A549 treated with AZD2906 at 1 μM for 4 hours (cell line): ENCODE measurements at places on chromosomes 7 and 10. TPM values are rescaled to one million over a fixed set of nuclear protein-coding genes. Genes with fewer than 3 reads are reported as not detected.

Gene RHOBTB1
- total RNA-seq: 14.9 to 19.1 TPM (median 16.4 TPM) in 5 replicates

Gene KCP
- total RNA-seq: 0.11 to 0.21 TPM (median 0.20 TPM) in 5 replicates

Gene GTF2IRD1
- total RNA-seq: 17.7 to 25.8 TPM (median 23.6 TPM) in 5 replicates

Gene HPSE2
- not detected in 5 replicates for total RNA-seq

Gene TM9SF3
- total RNA-seq: 65.2 to 87.3 TPM (median 75.8 TPM) in 5 replicates

Gene MEIG1
- 0.43 to 0.83 TPM (median 0.63 TPM) in 5 replicates for total RNA-seq

Gene NKX2-3
- total RNA-seq: 0.05 to 0.09 TPM (median 0.06 TPM) in 5 replicates

Gene TMEM176A
- 0.16 TPM in 1 of 5 replicates, not detected in the others for total RNA-seq

Gene EPDR1
- total RNA-seq: 74.8 to 78.9 TPM (median 76.1 TPM) in 5 replicates

Gene SLC16A12
- 0.45 to 1.2 TPM (median 0.93 TPM) in 5 replicates for total RNA-seq

Gene HOXA11
- total RNA-seq: 0.45 to 0.69 TPM (median 0.55 TPM) in 5 replicates

Gene UNC5B
- total RNA-seq: 3.1 to 4.8 TPM (median 3.8 TPM) in 5 replicates

Gene KNDC1
- 0.74 to 2.0 TPM (median 1.2 TPM) in 5 replicates for total RNA-seq

Gene WDR91
- total RNA-seq: 6.6 to 8.8 TPM (median 7.8 TPM) in 5 replicates

Gene ZNF722
- total RNA-seq: not detected in 5 replicates

Gene CYP2C9
- total RNA-seq: 0.09 TPM in 1 of 5 replicates, not detected in the others

Gene VIPR2
- 0.02 to 0.06 TPM (median 0.02 TPM) in 5 replicates for total RNA-seq

Gene TAS2R41
- total RNA-seq: not detected in 5 replicates

Gene ZCWPW1
- 1.1 to 1.9 TPM (median 1.5 TPM) in 5 replicates for total RNA-seq

Gene EBLN1
- 0.05 to 0.09 TPM in 2 of 5 replicates, not detected in the others for total RNA-seq

Gene CYP3A7
- total RNA-seq: 0.05 TPM in 1 of 5 replicates, not detected in the others

Gene MMD2
- total RNA-seq: not detected in 5 replicates

Gene WDFY4
- total RNA-seq: 0.03 to 0.11 TPM (median 0.06 TPM) in 4 of 5 replicates, not detected in the other

Gene SFTPA1
- not detected in 5 replicates for total RNA-seq

Gene IDI2
- 0.05 to 0.10 TPM (median 0.09 TPM) in 3 of 5 replicates, not detected in the others for total RNA-seq

Gene SPDYE9
- not detected in 5 replicates for total RNA-seq

Gene CACNB2
- 0.06 TPM in 1 of 5 replicates, not detected in the others for total RNA-seq

Gene TMEM229A
- not detected in 5 replicates for total RNA-seq

Gene ZNF316
- total RNA-seq: 8.4 to 14.7 TPM (median 13.3 TPM) in 5 replicates

Gene SORCS3
- not detected in 5 replicates for total RNA-seq

Gene ITIH2
- total RNA-seq: 0.19 to 0.32 TPM (median 0.29 TPM) in 5 replicates

Gene ANAPC16
- total RNA-seq: 61.5 to 86.6 TPM (median 83.9 TPM) in 5 replicates

Gene CRYGN
- not detected in 5 replicates for total RNA-seq

Gene SH2D4B
- total RNA-seq: 0.02 to 0.06 TPM (median 0.03 TPM) in 4 of 5 replicates, not detected in the other

Gene CPVL
- 0.15 to 0.53 TPM (median 0.41 TPM) in 5 replicates for total RNA-seq

Gene CXCL12
- total RNA-seq: 0.08 to 0.25 TPM (median 0.19 TPM) in 5 replicates

Gene MMP21
- total RNA-seq: 0.03 TPM in 1 of 5 replicates, not detected in the others

Gene HERPUD2
- 17.8 to 20.7 TPM (median 20.1 TPM) in 5 replicates for total RNA-seq

Gene EPHB4
- total RNA-seq: 38.4 to 43.1 TPM (median 40.6 TPM) in 5 replicates

Gene CUBN
- total RNA-seq: 0.02 to 0.06 TPM (median 0.05 TPM) in 5 replicates
